ENCODE measurements at places on chromosomes 5 and 9.

- no peak for DNase-seq
These were observed 310.9 kb downstream of the TRIM36 start for GRCh38 chr5:114858665-114859437.

GRCh38 chr5:31478901-31479300 lies 53.0 kb downstream of the DROSHA start:
- DNase-seq, result no peak

GRCh38 chr5:145739843-145740242 lies 95.3 kb downstream of the PRELID2 start:
- DNase-seq, result no peak

DNA sequence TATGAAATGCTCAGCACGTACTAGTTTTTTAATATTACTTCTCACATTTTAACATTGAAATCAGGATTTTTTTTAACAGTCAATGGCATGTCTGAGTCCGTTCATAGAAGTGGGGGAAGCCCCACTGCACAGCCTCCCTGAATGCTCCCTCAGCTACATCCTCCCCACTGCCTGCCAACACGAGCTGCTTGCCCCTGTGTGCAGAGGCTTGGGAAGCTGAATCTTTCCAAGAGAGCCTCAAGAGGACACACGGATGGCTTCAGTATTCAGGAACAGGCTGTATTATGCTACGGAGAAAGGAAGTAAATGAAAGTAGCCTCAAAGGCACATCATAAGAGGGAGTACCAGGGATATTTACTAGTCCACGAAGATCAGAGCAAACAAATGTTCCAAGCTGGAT lies 248.7 kb downstream of the SPOCK1 start:
- no peak for DNase-seq

- DNase-seq, result no peak
These were observed 26.8 kb downstream of the BARHL1 start for GRCh38 chr9:132609184-132609583.

DNA sequence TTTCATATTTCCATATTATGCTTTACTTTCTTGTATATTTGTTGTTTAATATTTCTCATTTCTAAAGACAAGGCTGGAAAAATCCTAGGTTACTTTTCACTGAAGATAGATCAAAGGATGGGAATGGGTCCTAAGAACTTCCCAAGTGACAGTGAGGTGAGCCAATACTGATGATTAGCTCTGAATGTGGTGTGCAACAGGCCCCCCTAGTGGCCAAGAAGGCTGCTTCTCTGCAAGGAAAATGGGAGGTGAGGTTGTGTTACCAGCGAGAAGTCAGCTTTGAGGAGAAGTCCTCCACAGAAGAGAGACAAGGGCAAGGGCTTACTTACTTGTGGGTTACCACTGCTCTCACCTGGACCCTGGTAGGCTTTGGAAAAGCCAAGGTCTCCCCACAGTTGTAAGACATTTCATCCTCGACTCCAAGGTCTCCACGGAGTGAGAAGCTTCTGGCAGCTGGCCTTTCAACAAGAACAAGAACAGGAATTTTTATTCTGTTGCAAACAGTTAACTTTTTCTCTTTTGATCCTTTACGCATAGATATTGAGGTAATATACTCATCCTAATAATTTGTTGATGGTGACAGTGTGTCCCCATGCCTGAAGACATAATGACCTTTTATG lies 69.9 kb downstream of the MAMDC2 start:
- no peak for DNase-seq

DNA sequence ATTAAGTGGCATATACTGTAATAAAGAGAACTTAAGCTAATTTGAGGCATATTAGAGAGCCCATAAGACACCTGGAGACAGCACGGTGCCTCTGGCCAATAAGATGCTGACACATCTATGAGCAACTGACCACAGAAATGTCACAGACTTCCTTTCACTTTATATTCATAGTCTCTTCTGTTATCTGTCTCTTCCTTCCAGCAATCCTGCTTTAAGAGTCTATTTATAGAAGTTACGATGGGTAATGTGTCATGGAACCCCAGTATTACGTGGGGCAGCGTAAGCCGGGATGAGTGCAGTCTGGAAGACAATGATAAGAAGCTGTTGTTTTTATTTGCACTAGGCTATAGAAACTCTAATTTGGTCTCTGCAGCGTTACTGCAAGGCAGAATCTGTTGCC lies 136.8 kb downstream of the CFAP90 start:
- no peak for DNase-seq

DNA sequence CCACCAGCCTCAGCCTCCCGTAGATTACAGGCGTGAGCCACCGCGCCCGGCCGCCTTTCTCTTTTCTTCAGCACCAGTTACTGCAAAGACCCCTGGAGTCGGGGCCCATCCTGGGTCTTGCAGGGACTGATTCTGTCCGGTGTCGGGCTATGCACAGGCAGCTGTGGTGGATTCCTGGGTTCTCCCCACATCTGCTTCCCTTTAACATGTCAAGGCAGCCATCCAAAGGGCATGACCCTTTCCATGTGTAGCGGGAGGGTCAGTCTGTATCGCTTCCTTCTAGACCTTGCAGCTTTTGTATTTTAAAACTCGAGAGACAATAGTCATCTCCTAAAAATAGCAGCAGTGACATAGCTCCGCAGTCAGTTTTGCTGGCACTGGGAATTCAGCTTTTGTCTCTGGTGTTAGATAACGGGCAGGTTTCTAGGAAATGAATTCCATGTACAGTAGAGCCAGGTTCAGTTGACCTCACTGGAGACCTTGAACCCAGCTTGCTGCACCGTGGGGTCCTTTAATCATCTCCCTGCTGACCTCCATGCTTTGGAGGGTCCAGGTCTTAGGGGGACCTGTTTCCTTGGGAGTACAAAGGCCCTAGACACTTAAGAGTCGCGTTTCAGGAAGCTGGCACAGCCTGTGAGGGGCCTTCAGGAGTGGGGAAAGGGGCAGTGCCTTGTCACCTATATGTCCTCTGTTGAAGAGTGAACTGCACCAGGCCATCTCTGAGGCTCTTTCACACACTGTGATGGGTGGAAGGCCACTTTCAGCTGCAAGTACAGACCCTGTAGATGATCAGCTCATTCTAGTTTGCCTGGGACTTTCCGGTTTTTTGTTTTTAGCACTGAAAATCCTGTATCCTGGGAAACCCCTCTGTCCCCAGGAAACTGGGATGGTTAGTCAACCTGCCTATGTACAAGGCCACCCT lies 13.8 kb downstream of the ANKRD33B start:
- peak; percentile 71 for DNase-seq

DNA sequence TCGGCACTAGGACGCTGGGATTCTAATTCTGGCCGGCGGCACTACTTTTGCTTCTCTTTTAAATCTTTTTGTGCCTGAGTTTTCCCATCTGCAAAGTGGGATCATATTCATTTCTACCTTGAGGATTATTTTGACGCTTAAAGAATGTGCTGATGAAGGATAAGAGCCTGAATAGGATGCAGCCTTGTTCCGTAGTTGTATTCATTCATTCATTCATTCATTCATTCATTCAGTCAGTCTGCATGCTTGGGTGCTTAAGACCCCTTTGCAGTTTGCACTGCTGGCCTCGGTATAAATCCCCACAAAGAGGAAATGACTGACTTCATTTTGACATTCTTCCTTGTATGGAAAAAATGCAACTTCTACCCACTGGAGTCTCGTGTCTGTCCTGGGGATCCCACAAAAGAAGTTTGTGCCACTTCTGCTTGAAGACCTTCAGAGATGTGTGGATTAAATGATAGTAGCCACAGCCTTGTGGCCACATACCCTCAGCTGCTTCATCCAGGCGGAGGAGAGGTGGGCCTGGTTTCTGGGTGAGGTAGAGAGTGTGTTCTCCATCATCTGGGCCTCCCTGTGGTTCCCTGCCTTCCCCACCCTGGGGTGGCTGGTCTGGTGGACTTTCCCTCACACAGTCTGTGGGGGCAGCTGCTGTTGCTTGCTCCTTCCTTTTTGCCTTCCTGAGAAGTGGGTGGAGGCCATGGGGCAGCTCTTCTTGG lies 62.6 kb downstream of the PPARGC1B start:
- DNase-seq, result no peak

DNA sequence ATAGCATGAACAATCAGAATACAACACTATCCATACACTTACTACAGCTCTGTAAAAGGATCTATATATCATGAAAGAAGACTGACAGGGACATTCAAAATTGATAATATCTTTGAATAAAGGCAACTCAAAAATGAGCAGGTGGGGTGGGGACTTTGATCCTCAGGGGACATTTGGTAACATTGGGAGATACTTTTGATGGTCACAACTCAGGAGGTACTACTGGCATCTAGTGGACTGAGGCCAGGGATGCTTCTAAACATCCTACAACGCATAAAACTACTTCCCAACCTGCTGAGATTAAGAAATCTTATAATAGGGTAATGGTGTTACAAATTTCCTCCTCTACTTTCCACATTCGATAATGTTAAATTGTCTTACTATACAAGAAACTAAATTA lies 243.9 kb downstream of the ARL15 start:
- DNase-seq, result no peak

- DNase-seq, result no peak
These were observed 155.0 kb downstream of the NFIB start for GRCh38 chr9:14158916-14159315.

GRCh38 chr5:84696651-84697050 lies 312.0 kb upstream of the EDIL3 start:
- no peak for DNase-seq

GRCh38 chr9:15163931-15164330 lies 143.1 kb downstream of the TTC39B start:
- no peak for DNase-seq

DNA sequence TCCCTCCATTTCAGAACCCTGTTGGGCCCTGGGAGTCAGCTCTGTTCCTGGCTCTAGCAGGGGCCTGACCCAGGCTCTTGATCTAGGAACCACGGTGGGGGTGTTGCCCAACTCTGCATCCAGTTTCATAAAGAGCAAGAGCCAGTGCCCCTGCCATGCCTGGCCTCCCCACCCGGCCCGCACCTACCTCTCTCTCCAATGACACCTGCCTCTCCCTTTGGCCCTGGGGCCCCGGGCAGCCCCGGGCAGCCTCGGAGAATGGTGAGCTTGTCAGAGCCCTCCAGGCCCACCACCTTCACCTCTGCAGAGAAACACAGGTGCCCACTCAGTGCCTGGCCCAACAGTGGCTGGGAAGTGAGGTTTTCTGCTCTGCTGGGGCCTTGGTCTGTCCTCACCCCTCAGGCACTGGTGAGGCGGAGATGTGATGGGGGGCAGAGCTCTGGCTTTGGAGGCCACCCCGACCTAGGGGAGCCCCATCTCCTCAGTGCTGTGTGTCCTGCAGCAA lies 1.5 kb downstream of the FCN1 start:
- DNase-seq, result peak; percentile 68

GRCh38 chr9:117744856-117745389 lies 40.7 kb downstream of the TLR4 start:
- no peak for DNase-seq

- no peak for DNase-seq
These were observed 5.0 kb downstream of the IL3 start for GRCh38 chr5:132065351-132065937.

DNA sequence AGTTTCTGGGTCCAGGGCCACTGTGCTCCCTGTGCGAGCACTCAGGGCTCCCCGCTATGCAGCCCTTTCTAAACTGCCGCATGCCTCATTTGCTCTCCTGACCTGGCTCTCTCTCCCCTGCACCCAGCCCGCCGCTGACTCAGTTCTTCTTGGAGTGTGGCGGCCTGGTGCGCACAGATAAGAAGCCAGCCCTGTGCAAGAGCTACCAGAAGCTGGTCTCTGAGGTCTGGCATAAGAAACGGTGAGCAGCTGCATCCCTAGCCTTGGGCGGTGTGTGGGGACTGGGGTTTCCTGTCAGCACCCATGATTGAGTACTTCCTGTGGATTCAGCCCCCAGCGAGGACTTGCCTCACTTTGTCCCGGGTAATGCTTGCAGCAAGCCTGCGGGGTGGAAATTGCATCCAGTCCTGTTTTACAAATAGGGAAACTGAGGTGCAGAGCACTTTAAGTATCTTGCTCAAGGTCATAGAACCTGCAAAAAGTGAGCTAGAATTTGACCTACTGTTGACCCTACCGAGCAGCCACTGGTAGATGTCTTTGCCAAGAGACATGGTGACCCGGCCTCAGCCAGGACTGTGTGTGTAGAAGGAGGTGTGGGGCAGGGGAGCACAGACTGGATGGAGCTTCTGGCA lies 27.9 kb downstream of the USP20 start:
- DNase-seq, result no peak

DNA sequence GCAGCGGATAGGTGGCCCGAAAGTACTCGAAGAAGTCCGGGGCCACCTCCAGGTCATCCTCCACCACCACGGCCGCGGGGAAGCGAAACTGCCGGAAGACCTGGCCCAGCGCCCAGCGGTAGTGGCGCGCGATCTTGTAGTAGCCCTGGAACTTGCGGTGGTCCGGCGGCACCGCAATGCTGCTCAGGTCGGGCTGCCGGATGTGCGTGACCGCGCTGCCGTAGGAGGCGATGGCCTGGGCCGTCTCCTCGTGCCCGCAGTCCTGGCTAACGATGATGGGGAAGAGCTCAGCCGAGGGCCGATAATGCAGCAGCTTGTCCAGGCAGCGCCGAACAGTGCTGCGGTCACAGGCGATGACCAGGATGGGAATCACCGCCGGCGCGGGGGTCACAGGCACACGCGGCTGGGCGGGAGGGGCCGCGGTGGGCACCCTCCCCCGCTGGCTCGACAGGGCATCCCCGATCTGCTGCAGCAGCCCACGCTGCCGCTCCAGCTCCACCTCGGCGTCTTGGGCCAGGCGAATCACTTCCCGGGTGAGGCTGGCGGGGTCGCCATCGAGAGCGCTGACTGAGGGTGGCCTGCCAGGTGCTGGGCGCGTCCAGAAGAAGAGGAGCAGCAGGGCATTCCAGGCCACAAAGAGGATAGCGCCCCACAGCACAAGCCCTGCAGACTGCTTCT lies 10.2 kb downstream of the MGAT1 start:
- no peak for DNase-seq

GRCh38 chr5:67416133-67416937 lies 219.7 kb upstream of the CD180 start:
- DNase-seq, result no peak

- no peak for DNase-seq
These were observed 22.4 kb upstream of the LTC4S start for GRCh38 chr5:179771311-179771895.

DNA sequence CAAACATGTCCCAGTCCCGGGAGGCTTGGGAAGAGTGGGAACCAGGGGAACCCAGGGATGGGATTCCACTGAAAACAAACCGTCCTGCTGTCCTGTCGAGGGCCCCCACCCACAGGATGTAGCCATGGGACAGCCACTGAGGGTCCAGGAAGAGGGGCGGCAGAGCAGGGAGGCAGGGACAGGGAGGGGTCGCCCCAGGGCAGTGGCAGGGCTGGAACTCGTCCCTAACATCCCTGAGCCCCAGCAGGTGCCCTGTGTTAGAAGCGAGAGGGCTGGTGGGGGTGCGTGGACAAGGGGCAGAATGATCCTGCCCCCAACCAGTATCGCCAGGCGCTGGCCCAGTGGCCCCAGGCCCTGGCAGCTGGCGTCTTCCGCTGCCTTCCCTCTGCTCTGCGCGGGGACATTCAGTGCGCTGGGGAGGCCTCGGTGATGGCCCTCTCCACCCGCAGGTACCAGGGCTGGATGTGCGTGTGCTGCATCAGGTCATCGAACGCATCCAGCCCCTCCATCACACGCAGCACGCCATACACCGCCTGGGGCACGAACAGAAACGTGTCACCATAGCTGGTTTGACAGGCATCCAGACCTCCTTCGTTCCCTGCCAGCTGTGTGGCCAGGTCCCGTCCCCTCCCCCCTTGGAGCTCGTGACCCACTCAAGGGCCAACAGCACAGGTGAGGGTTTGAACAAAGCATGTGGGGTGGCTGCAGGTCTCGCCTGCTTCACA lies 6.6 kb downstream of the PTGES2 start:
- DNase-seq, result no peak

Measured in coronary artery (tissue), 2 donors.